Right cardiac atrium (tissue), 5 donors: ENCODE measurements at places on chromosomes 16 and 17. TPM values are rescaled to one million over a fixed set of nuclear protein-coding genes. Genes with fewer than 3 reads are reported as not detected.

DNA sequence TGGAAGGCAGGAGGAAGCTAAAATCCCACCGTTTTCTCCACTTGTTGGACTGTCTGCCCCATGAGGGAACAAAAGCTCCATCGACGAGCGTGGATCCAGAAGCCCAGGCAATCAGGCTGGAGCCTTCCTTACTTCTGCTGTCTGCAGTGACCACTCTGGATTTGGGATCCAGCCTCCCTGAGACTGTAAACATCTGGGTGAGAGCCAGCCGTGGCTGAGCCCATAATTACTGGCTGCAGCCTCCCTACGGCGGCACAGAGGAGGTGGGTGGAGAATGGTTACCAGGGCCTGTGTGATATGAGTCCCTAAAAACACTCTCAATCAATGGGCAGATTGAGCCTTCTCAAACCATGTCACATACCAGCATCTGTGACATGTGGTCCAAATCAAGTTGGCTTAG is 158.2 kb downstream of the FOXL1 start:
- DNase-seq: no peak

GRCh38 chr17:12028611-12029010 is 7.9 kb downstream of the MAP2K4 start:
- DNase-seq: no peak

GRCh38 chr17:75509528-75510258 is 5.6 kb downstream of the CASKIN2 start:
- peak; percentile 89 for DNase-seq

DNA sequence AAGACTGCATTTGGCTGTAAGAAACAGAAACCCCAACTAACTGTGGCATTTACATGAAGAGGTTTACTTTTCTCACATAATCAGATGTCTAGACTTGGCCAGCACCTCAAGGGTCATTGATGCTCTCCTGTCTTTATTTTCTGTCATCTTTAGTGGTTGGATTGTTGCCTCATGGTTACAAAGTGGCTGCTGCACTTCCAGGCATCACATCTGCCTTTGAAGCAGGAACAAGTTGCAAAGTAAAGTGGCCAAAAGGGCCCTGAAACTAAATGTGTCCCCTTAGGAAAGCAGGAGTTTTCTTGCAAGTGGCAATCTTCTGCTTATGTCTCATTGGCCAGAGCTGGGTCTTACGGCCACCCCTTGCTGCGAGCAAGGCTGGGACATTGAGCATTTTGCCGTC is 26.5 kb upstream of the STH start:
- no peak for DNase-seq

DNA sequence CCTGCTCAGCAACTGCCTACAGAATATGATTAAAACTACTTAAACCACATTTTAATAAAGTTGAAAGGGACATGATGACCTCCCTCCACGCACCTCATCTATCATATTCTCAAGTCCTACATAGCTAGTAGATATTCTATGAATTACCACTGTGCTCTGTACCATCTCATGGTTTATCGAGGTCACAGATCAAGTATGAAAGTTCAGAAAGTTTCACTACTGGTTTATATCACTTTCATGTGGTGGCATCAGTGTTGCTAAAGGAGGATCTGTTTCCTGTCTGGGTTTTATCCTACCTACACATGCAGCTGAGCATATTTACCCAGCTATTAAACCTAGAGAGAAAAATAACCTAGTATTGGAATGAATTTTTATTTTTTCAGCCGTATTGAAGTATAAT is 214.9 kb upstream of the MON1B start:
- DNase-seq: no peak

GRCh38 chr16:69522732-69523404 is 42.9 kb upstream of the NFAT5 start:
- no peak for DNase-seq

DNA sequence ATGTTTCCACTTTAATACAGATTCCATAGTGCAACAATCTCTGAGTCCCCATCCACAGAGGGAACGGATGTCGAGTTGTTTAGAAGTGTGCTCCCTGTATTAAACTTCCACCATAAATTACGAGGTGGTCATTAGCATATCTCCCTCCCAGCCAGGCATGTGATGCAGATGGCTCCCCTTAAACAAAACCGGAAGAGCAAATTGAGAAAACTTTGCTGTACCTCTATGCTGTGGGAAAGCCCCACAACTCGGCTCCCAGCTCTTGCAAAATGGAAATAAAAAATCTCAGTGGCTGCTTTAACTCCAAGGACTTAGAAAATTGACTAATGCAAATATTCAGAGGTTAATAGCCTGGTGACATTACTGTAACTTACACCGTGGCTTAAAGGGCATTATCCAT is 290.9 kb downstream of the MAF start:
- no peak for DNase-seq

DNA sequence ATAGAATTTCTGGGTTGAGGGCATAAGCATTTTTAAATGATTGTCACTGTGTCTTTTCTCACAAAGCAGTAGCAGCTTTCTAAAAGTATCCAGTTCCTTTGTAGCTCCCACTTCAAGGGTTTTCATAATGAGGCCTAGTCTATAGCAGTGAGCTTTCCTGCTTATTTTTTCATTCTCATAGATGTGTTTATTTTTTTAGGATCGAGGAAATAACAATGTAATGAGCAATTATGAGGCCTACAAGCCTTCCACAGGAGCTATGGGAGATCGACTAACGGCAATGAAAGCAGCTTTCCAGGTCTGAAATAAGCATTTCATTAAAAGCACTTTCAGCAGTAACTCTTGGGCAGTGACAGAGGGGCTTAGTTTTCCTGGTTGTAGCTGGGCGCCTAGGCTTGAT is 10.6 kb upstream of the PSMC5 start:
- no peak for DNase-seq

DNA sequence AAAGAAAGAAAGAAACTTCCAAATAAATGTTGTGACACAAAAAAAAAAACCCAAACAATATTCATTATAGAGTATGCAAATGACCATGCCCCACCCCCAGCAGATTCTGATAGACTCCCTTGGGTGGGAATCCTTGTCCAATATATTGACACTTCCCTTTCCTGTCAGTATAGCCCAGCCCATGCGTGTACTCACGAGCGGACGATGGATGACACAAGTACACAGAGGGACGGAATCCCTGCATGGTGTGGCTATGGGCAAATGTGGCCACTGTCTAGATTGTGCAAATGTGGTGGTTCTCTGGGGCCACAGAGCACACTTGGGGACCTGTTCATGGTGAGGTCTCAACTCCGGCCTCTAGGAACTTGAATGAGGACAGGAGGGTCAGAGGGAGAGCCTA is 3.1 kb downstream of the RAB37 start:
- no peak for DNase-seq

GRCh38 chr16:764184-764750 is 3.7 kb downstream of the MSLN start:
- DNase-seq: peak; percentile 32

GRCh38 chr17:78883533-78884131 is 19.4 kb downstream of the CEP295NL start:
- peak; percentile 89 for DNase-seq

DNA sequence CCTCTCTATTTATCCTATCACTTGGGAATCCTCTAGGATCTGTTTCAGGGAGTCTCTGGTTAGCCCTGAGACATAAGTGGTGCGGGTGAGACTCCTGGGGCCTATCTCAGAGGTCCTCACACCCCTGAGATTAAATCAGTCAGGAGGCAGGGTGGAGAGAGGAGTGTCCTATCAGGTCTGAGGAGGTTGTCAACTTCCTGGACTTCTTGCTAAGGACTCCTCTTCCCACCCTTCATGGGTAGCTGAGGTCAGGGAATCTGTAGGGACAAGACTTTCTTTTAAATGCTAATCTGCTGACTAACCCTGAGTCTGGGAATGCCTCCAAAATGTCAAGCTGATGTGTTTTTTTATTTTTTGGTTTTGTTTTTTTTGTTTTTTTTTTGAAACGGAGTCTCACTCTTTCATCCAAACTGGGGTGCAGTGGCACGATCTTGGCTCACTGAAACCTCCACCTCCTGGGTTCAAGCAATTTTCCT is 6.6 kb upstream of the ARMC5 start:
- DNase-seq: no peak

DNA sequence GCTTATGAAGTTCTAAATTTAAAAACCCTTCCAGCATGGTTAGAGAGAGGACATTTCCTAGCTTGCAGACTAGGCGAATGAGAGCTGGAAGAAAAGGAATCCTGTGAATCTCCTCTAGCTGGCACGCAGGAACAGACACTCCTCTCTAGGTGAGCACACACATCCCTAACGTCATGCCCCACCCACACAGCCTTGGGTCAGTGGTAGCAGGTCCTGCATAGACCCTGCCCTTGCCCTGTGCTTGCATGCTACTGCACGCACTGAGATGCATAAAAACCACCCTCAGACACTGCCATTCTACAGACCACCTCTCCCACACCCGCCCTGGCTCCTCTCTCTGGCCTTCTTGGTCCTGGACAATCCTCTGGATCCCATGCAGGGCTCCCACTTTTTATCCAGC is 23.5 kb downstream of the CES1 start:
- DNase-seq: no peak

DNA sequence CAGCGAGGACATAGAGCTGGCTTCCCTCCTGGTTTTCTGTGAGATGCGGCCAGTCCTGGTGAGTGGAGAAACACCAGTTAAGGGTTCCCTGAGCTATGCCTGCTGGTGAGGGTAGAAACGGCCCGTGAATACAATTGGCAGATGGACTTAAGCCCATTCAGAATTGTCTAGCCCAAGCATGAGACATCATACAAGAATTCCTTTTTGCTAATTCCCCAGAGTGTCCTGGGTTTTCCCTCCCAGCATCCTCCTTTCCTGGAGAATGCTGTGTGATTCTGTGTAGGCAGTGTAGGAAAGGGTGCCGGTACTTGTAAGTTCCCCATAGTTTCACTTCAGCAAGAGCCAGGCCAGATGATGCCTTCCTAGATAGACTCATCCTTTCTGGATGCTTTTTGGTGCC is 65.1 kb downstream of the SDR42E1 start:
- no peak for DNase-seq

DNA sequence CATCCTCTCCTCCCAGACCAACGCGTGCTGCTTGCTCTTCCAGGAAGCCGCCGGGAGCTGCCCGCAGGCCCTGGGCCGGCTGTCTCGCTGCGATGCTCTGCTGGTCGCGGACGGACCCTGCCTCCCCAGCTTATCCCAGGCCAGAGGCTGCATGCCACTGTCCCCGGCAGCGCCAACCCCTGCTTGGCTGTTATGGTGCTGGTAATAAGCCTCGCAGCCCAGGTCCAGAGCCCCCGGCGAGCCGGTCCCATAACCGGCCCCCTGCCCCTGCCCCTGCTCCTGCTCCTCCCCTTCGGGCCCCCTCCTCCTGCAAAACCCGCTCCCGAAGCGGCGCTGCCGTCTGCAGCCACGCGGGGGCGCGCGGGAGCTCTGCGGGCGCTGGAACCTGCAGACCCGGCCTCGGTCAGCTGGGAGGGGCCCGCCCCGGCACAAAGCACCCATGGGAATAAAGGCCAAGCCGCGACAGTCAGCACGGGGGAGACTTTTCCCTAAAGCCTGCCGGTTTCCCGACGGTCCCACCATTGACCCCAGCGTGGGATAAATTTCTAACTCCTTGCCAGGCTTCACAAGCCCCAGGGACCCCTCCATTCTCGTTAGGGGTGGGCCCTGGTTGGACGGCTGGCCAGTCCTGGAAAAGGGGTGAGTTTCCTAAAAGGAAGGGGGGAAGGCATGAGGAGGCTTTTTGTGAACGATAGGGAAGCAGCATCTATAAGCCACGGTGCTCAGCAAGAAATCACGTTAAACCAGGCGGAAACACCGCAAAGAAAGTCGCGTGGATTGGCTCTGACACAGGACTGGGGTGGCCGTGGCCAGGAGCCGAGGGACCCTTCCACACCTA is 11.2 kb downstream of the ENPP7 start:
- DNase-seq: peak; percentile 90

DNA sequence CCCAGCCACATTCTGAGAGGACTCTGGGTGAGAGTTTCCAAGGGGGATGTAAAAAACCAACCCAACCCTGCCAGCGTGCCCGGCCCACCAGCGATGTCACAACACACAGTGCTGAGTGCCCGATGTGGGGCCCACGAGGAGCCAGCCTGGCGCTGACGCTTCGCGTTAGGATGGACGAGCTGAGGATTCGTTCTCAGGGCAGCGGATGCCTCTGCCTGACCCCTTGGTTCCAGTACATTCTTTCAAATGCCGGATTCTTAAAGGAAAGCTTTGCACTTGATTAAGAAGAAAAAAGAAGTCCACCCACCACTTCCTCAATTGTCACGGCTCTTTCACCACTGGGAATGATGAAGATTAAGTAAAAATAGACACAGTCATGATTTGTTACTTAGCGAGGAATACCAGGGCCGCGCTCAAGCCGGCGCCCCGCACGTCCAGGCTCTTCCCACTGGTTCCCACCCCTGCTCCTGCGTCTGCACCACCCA is 79.4 kb downstream of the IRF8 start:
- DNase-seq: no peak

- no peak for DNase-seq
Measured at GRCh38 chr16:49057391-49057790, 224.2 kb downstream of the CBLN1 start.

GRCh38 chr17:38753071-38753506 is 548 bp downstream of the PSMB3 start:
- peak; percentile 17 for DNase-seq

DNA sequence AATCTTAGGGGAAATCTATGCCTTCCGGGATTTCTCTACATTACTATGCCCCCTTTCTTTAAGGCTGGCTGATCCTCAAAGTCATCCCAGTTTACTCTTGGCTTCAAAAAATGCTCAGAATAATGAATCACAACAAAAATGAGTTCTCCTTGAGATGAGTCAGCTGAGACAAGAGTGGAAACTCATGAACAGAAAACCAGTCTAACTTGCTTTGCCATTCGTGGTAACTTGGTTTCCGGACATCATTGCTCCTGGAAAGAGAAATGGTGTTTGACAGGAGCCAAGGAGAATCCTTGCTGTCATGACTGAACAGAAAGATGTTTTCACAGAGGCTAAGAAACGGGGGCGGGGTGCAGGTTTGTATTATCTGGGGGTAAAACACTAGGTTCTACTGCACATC is 435.6 kb upstream of the DYNLRB2 start:
- DNase-seq: no peak

- no peak for DNase-seq
Measured at GRCh38 chr17:7717756-7718350, 309 bp downstream of the DNAH2 start.

- DNase-seq: peak; percentile 74
Measured at GRCh38 chr17:60167065-60167741, 17.4 kb downstream of the CA4 start.

GRCh38 chr17:20774472-20775135 is 195.1 kb downstream of the CDRT15L2 start:
- DNase-seq: no peak

The DNASE1L2 gene
- 0.48 TPM for polyA plus RNA-seq

The TBC1D3H gene
- not detected for polyA plus RNA-seq

The KRT33B gene
- not detected for polyA plus RNA-seq

The ERBB2 gene
- 56.4 TPM for polyA plus RNA-seq

The MT1H gene
- not detected for polyA plus RNA-seq

The C16orf74 gene
- polyA plus RNA-seq: 1.8 TPM

The CMTM2 gene
- not detected for polyA plus RNA-seq

The KRT31 gene
- polyA plus RNA-seq: not detected

The ITGA2B gene
- 3.4 TPM for polyA plus RNA-seq

The FBXW10B gene
- polyA plus RNA-seq: 0.70 TPM

The UNK gene
- polyA plus RNA-seq: 20.8 TPM

The FBXW10 gene
- polyA plus RNA-seq: 0.11 TPM

The ARL5C gene
- not detected for polyA plus RNA-seq

The CDH1 gene
- polyA plus RNA-seq: 0.14 TPM

The KPNA2 gene
- polyA plus RNA-seq: 16.5 TPM

The INCA1 gene
- 5.0 TPM for polyA plus RNA-seq
